B cell (primary cell): ENCODE measurements at places on chromosomes 2 and 18. TPM values are rescaled to one million over a fixed set of nuclear protein-coding genes. Genes with fewer than 3 reads are reported as not detected.

Gene SLC9A2
- polyA plus RNA-seq = not detected in 2 replicates

Gene TBR1
- not detected in 2 replicates for polyA plus RNA-seq

Gene RBMS1
- 18.0 and 29.9 TPM in 2 replicates for polyA plus RNA-seq

Gene SLC4A5
- polyA plus RNA-seq = 2.7 and 3.3 TPM in 2 replicates

Gene LYG2
- polyA plus RNA-seq = not detected in 2 replicates

Gene MAP2
- polyA plus RNA-seq = 1.8 and 1.9 TPM in 2 replicates

Gene CXCR1
- 0.04 and 0.07 TPM in 2 replicates for polyA plus RNA-seq

Gene SP5
- not detected in 2 replicates for polyA plus RNA-seq

Gene FN1
- not detected in 2 replicates for polyA plus RNA-seq

GRCh38 chr2:158753641-158754611 is 41.2 kb upstream of the DAPL1 start:
- peak; percentile 61 for DNase-seq
- H3K27me3 ChIP-seq = no peaks in the 10 kb centered on the region
- no peaks in the 10 kb centered on the region for H3K4me1 ChIP-seq

- no peaks in the 10 kb centered on the region for H3K4me1 ChIP-seq
- H3K27me3 ChIP-seq = no peaks in the 10 kb centered on the region
- DNase-seq = no peak
- no peak overlapping the region for H3K4me3 ChIP-seq
- no peak overlapping the region for H3K27ac ChIP-seq
- no peaks in the 10 kb centered on the region for H3K36me3 ChIP-seq
Measured at GRCh38 chr2:69054431-69054830, 41.5 kb downstream of the ANTXR1 start.

GRCh38 chr18:677951-678381 is 20.5 kb downstream of the TYMS start:
- H3K27ac ChIP-seq = no peak overlapping the region
- H3K36me3 ChIP-seq = no peaks in the 10 kb centered on the region
- no peaks in the 10 kb centered on the region for H3K4me1 ChIP-seq
- no peak overlapping the region for H3K4me3 ChIP-seq
- no peaks in the 10 kb centered on the region for H3K27me3 ChIP-seq

GRCh38 chr2:218168635-218169462 is 2.1 kb upstream of the CXCR1 start:
- no peak overlapping the region for H3K4me3 ChIP-seq
- no peaks in the 10 kb centered on the region for H3K36me3 ChIP-seq
- no peak overlapping the region for H3K27ac ChIP-seq
- peaks cover 21% of the 10 kb centered on the region for H3K4me1 ChIP-seq

DNA sequence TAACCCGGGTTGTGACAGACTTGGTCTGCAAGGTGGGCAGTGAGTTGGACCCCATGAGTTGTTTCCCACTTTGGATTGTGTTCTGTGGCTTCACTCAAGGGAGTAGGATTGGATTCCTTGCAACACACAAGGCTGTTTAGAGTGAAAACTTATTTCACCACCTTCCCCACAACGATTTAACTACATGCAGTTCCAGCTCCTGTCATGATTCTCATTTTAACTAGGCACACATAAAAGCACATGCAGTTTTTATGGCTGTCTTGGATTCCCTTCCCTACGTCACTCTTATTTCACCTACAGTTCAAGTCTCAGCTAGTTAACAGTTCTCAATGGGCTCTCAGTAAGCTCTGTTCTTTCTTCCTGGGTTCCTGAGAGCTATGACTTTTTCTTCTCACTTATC is 15.9 kb downstream of the EFEMP1 start:
- H3K27ac ChIP-seq = no peak overlapping the region
- H3K4me3 ChIP-seq = no peak overlapping the region
- no peaks in the 10 kb centered on the region for H3K4me1 ChIP-seq
- H3K27me3 ChIP-seq = no peaks in the 10 kb centered on the region
- no peaks in the 10 kb centered on the region for H3K36me3 ChIP-seq

DNA sequence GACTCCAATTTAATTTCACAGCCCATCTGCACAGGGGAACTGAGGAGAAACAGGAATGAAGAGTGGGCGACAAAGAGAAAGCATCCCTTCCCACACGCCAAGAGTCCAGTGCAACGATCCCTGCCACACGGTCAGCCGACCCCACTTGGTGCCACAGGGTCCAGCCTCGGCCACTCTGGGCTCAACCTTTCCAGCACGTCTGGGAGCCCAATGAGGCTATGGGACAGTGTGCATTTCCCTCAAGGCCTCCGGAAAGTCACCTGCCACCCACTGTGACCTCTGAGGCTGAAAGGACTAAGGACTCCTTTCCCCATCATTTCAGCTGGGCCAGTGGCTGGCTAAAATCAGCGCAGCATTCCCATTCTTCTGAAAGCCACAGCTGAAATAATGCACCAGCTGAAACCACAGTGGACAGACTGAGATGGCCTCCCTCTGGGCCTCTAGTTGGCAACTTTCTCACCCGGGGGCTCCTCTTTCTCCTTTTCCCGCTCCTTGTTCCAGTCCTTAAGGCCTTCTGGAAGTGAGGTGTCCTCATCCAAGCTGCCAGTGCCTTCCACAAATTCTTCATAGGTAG is 21.2 kb downstream of the TUBB6 start:
- no peak overlapping the region for H3K4me3 ChIP-seq
- no peak overlapping the region for H3K27ac ChIP-seq
- no peak for DNase-seq

DNA sequence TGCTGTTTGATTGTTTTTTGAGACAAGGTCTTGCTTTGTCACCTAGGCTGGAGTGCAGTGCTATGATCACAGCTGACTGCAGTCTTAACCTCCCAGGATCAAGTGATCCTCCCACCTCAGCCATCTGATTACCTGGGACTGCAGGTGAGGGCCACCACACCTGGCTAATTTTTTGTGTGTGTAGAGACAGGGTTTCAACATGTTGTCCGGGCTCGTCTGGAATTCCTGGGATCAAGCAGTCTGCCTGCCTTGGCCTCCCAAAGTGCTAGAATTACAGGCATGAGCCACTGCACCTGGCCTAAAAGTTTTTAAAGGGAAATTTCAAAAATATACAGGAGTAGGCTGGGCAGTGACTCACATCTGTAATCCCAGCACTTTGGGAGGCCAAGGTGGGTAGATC is 22.4 kb downstream of the CARF start:
- no peaks in the 10 kb centered on the region for H3K4me1 ChIP-seq
- no peak overlapping the region for H3K4me3 ChIP-seq
- no peak for DNase-seq

GRCh38 chr18:48615566-48616401 is 77.0 kb downstream of the CTIF start:
- H3K27me3 ChIP-seq = no peaks in the 10 kb centered on the region
- no peak overlapping the region for H3K4me3 ChIP-seq
- H3K36me3 ChIP-seq = no peaks in the 10 kb centered on the region
- H3K27ac ChIP-seq = no peak overlapping the region

- no peak for DNase-seq
- no peaks in the 10 kb centered on the region for H3K36me3 ChIP-seq
- no peak overlapping the region for H3K27ac ChIP-seq
- H3K27me3 ChIP-seq = no peaks in the 10 kb centered on the region
- no peaks in the 10 kb centered on the region for H3K4me1 ChIP-seq
- no peak overlapping the region for H3K4me3 ChIP-seq
Measured at GRCh38 chr2:124501575-124502152, 476.6 kb downstream of the CNTNAP5 start.

DNA sequence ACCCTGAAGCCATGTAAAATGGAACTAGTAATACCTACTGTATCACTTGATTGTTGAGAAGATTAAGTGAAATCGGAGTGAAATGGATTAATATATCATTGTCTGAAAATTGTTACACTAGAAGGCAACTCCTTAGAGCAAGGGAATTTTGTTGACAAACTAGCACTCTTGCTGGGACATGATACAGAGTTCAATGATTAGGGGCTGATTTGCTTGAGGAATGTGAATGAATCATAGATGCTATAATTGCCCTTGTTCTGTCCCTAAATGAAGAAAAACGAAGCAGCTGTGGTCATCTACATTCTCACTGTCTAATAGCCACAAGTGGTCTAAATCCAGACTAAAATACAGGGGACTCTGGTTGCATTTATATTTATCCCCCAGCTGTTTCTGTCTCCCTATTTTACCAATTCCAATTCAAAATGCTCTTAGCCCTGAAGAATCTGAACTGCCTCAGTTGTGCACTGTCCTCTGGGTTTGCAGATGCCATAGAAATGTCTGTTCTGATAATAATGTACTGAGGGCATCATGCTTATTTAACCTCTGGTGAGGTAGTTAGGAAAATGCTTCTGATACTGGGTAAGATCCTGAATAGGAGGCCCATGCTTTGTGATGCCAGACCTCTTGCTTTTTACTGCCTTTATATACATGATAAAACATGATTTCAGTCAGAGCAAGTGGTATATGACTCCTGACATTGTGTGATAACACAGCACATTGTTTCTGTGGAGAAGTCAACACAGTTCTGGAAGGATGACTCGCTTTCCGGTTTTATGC is 382.1 kb downstream of the NRXN1 start:
- no peak for DNase-seq
- no peaks in the 10 kb centered on the region for H3K4me1 ChIP-seq
- H3K27me3 ChIP-seq = no peaks in the 10 kb centered on the region
- no peak overlapping the region for H3K4me3 ChIP-seq
- H3K27ac ChIP-seq = no peak overlapping the region

DNA sequence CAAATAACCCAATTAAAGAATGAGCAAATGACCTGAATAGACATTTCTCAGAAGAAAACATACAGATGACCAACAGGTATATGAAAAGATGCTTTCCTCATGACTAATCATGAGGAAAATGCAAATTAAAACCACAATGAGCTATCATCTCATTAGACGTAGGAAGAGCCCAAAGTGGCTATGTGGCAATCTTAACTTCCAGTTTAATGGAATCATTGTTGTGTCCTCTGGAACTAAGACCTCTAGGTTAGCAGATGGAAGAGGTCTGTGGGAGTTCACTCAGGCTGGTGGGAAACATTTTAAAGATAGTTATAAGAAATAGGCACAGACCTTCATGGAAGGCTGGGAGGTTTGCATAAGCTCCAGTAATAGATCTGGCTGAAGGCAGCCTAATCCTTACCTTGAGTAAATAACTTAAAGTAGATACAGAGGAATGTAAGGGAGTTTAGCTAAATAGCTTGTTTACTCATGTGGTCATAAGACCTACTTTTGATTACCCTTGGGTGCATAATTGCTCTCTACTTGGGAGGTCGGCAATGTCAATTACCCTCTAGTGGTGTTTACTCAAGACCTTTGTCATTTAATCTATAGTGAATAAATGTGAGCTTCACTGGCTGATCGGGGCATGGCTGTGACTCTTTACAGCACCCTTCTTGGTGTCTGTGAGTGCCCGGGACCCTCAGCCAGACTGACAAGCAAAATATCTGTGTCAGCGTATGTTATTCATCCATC is 119.0 kb downstream of the GULP1 start:
- no peaks in the 10 kb centered on the region for H3K36me3 ChIP-seq
- DNase-seq = no peak
- no peaks in the 10 kb centered on the region for H3K27me3 ChIP-seq
- H3K4me1 ChIP-seq = no peaks in the 10 kb centered on the region
- no peak overlapping the region for H3K27ac ChIP-seq
- H3K4me3 ChIP-seq = no peak overlapping the region

DNA sequence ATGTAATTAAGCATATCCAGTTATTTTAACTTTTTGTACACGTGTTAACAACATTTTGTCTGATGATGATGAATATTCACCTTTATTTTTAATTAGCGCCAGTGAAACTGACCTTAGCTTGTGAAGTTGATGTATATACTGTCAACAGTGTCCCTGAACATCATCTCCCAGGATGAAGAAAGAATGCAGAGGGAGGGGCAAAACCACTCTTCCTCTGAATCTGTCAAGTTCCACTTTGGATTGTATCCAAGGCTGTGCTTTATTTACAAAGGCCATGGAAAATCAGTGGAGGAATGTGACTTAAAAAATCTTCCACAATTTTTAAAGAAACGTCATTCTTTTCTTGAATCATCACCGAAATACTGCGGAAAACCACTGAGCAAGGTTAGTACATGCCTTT is 4.5 kb upstream of the RMDN2 start:
- no peaks in the 10 kb centered on the region for H3K27me3 ChIP-seq
- DNase-seq = no peak
- no peak overlapping the region for H3K27ac ChIP-seq

GRCh38 chr2:240255811-240256703 is 115.6 kb upstream of the OTOS start:
- no peak overlapping the region for H3K27ac ChIP-seq
- no peaks in the 10 kb centered on the region for H3K27me3 ChIP-seq
- no peaks in the 10 kb centered on the region for H3K4me1 ChIP-seq
- DNase-seq = no peak

GRCh38 chr18:11792632-11793031 is 58.6 kb upstream of the CHMP1B start:
- H3K27me3 ChIP-seq = peaks cover 3% of the 10 kb centered on the region
- peaks cover 6% of the 10 kb centered on the region for H3K4me1 ChIP-seq
- no peak for DNase-seq
- H3K36me3 ChIP-seq = no peaks in the 10 kb centered on the region
- no peak overlapping the region for H3K27ac ChIP-seq
- no peak overlapping the region for H3K4me3 ChIP-seq

- no peaks in the 10 kb centered on the region for H3K27me3 ChIP-seq
Measured at GRCh38 chr18:27004056-27004829, 138.7 kb upstream of the AQP4 start.

- H3K36me3 ChIP-seq = no peaks in the 10 kb centered on the region
- H3K4me3 ChIP-seq = no peak overlapping the region
- DNase-seq = no peak
- no peaks in the 10 kb centered on the region for H3K4me1 ChIP-seq
- no peaks in the 10 kb centered on the region for H3K27me3 ChIP-seq
Measured at GRCh38 chr2:200405599-200406298, 99.3 kb downstream of the SPATS2L start.

GRCh38 chr2:65057391-65058052 is 1.3 kb downstream of the CEP68 start:
- peak overlapping the region; percentile 81 for H3K4me3 ChIP-seq
- peaks cover 42% of the 10 kb centered on the region for H3K4me1 ChIP-seq
- H3K27ac ChIP-seq = no peak overlapping the region

DNA sequence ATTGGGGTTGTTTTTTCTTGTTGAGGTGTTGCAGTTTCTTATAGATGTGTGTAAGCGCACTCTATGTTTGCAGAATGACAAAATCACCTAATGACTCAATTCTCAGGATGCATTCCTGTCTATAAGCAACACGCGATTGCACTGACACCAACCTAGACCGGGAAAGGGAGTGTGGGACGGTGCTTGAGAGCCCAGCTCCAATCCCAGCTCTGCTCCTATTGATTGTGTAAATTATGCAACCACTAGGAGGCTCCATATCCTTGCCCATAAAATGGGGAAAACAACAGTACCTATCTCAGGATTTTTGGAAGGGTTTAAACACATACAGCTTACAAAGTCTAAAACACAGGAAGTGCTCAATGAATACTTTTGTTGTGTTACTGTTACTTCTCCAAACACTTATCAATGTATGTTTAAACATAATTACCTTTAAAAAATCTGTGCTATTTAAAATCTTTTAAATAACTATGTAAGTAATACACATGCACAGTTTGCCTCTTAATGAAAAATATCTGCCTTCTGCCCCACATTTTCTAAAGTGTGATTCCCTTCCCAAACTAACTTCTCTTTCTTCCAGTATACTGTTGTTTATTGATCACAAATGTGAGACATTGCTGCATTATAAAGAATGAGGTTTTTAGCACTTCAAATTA is 132.5 kb downstream of the SPHKAP start:
- H3K4me3 ChIP-seq = no peak overlapping the region
- H3K27me3 ChIP-seq = no peaks in the 10 kb centered on the region
- no peak overlapping the region for H3K27ac ChIP-seq
- no peaks in the 10 kb centered on the region for H3K4me1 ChIP-seq
